Nasal cavity respiratory epithelium epithelial cell of viscerocranial mucosa (primary cell): ENCODE measurements at places on chromosomes 12 and 14. TPM values are rescaled to one million over a fixed set of nuclear protein-coding genes. Genes with fewer than 3 reads are reported as not detected.

The LRRC43 gene
- under 0.01 and 0.28 TPM in 2 replicates for total RNA-seq

The TDRD9 gene
- total RNA-seq: under 0.01 and 0.14 TPM in 2 replicates

The GLT1D1 gene
- not detected in 2 replicates for total RNA-seq

The INHBC gene
- not detected in 2 replicates for total RNA-seq

The HPD gene
- not detected in 2 replicates for total RNA-seq

The CCDC177 gene
- not detected in 2 replicates for total RNA-seq

The NDRG2 gene
- 15.4 and 33.4 TPM in 2 replicates for total RNA-seq

The CLBA1 gene
- 11.8 and 13.0 TPM in 2 replicates for total RNA-seq

The TUNAR gene
- not detected in 2 replicates for total RNA-seq

The IGF1 gene
- not detected in 2 replicates for total RNA-seq

The GALNT6 gene
- 6.5 and 73.5 TPM in 2 replicates for total RNA-seq

The OGFOD2 gene
- total RNA-seq: 10.6 TPM in 2 replicates

The MYF6 gene
- not detected in 2 replicates for total RNA-seq

The KLRK1 gene
- total RNA-seq: 0.07 TPM in 1 of 2 replicates, not detected in the other

The KLRD1 gene
- total RNA-seq: under 0.01 and 0.50 TPM in 2 replicates

The CCDC175 gene
- total RNA-seq: not detected in 2 replicates

The TSHR gene
- total RNA-seq: not detected in 2 replicates

The KERA gene
- not detected in 2 replicates for total RNA-seq

The PROX2 gene
- total RNA-seq: not detected in 2 replicates
